Activated effector memory CD4-positive, alpha-beta T cell treated with anti-CD3 and anti-CD28 coated beads, Interleukin-2, amount 50 U/mL, for 16 hours (primary cell): ENCODE measurements at places on chromosomes 4 and X.

DNA sequence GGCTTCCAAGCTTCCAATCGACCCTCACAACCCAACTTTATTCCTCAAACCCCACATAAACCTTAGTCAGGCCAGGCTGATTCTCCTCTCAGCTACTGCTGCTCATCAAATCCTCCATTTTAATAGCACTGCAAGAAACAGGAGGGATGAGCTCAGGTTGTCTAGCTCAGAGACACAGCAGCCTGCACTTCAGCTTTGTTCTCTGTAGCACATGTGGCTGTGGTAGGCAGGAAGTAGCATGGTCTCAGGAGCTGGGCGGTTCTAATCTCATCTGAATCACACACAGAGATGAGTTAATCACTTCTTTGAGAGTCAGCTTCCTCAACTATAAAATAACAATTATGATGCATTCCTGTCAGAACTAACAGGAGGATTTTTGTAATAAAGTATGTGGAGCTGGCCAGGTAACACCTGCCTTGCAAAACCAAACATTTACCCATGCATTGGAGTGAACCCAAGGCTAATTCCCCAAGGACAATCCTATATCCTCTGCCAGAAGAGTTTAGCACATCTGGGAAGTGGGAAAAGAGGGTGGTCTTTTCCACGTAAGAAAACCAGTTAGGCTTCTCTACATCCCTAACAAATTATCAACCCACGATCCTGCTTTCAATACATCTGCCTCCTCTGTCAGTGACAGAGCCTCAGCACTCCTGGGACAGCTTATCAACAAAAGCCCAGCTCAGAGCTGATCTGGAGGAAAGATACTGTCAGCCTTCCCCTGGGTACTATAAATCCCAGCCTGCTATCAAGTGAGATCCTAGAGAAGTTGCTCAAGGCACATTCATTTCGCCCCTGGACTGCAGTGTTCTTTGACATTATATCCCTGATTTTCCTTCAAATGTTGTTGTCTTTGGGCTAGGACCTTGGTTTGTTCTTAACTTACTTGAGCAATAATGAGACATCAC lies 32.8 kb downstream of the ELOVL6 start:
- DNase-seq: peak; percentile 78

GRCh38 chr4:151955721-151956380 lies 195.0 kb upstream of the GATB start:
- no peak for DNase-seq

GRCh38 chr4:26317766-26318165 lies 3.0 kb upstream of the RBPJ start:
- DNase-seq: no peak

DNA sequence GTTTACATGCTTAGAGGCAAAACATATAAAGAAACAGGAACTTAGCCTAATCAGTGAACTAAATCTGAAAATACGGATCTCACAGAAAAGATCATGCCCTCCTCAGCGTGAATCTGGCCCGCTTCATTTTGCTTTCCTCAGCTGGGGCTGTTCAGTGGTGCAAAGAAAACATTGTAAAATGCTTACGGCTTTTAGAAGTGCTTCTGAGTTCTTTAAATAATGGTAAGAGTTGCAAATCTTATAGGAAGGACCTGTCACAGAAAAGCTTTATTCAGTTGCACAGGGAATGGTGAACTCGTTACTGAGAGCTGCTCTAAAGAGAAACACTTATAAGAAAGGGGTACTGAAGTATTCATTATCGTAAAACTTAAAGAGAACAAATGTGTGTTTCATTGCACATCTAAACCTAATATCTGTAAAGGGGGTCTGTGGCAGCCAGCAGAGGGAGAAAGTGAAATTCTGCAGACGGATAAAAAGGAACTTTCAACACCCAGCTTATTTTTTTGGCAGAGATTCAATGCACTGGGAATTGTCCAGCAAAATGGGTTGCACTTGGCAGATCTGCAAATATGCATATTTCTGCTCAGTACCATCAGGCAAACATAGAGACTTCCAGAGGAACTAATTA lies 139.2 kb upstream of the ANK2 start:
- no peak for DNase-seq

GRCh38 chrX:81195712-81196111 lies 6.0 kb downstream of the HMGN5 start:
- peak; percentile 81 for DNase-seq

DNA sequence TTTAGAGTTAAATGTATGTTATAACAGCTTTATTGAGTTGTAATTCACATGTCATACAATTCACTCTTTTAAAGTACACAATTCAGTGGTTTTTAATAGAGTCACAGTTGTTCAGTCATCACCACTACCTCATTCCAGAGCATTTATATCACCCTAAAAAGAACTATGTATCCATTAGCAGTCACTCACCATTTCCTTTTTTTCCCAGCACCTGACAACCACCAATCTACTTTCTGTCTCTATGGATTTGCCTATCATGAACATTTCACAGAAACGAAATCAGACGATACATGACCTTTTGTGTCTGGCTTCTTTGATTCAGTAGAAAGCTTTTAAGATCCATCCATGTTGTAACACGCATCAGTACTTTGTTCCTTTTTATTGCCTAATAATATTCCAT lies 52.9 kb upstream of the FRAS1 start:
- no peak for DNase-seq

DNA sequence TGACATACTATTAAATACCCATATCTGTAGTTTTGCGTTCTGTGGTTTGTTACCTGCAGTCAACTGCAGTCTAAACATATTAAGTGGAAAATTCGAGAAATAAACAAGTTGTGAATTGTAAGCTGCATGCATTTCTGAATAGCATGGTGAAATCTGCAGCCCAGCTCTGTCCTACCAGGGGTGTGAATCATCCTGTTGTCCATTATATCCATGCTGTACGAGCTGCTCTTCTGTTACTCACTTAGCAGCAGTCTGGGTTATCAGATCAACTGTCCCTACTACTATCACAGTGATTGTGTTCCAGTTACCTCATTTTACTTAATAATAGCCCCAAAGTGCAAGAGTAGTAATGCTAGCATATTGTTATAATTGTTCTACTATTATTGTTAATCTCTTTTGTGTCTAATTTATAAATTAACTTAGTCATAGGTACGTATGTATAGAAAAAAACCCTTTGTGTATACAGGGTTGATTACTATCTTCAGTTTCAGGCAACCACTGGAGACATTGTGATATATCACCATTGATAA lies 173.7 kb upstream of the FAT4 start:
- no peak for DNase-seq

DNA sequence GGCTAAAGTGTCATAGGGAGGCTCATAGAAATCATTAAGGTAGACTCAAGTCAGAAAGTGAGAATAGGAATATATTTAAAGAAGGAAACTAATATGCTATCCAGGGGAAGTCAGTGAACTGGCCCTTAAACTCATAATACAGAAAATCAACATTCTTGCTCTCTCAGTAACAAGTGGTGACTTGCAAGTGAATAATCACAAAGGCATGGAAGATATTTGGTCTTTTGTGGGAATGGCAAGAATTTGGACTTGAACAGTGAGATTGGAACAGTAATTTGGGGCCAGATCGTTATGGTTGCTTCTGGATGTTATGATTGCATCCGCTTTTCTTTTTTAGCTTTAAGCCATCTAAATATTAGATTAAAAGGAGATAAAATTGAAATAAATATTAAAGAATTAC lies 103.8 kb downstream of the TBC1D19 start:
- DNase-seq: no peak

DNA sequence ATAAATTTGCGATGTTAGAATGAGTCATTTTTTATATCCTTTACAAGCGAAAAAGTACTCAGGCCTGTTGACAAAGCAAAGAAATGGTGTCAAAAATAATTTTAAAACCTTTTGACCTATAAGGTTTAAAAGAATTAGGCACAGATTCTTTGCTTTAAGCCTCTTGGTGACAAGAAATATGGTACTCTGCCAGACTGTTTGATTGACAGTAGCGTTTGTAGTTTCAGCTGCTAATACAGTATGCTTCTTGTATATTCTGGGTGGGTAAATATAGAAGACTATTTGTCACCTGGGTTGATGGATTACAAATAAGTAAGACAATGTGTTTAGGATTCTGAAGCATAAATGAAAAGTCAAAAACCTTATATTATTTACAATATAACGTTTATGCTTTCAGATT lies 193.1 kb upstream of the PITX2 start:
- no peak for DNase-seq

- DNase-seq: no peak
Measured at GRCh38 chr4:62133101-62133897, 933.2 kb downstream of the ADGRL3 start.

DNA sequence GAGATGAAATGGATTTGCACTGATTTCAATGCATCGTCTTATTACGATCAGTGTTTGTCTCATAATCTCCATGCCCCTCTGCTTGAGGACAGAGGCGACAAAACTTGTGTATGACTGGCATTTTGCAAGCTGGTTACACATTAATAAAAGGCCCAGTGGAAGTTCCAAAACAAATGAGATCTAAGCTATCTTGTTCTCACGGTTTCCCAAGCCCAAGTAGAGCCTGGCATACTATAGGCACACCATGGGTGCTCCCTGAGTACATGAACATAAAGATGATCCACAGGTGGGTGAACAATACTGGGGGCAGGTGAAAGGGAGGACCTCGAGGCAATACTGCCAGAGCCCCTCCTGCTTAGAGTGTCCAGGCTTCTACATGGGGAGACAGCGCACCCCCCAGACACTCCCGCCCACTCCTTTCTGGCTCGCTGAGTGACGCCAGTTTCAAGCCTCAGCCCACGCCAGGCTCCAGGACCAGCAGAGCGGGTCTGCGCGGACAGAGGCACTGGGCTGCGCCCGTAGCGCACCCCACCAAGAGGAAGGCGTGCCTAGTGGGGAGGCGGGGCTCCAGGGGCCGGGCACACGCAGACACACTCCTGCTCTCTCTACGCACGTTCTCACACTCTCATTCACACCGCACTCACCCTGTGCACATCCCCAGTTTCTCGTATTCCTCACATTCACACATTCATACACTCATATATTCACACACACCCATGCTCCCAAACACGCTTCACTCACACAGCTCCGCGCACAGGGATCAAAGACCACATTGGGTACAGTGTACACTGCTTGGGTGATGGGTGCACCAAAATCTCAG lies 8.9 kb upstream of the GSX2 start:
- peak; percentile 67 for DNase-seq

GRCh38 chr4:57424232-57424897 lies 314.2 kb upstream of the IGFBP7 start:
- no peak for DNase-seq

DNA sequence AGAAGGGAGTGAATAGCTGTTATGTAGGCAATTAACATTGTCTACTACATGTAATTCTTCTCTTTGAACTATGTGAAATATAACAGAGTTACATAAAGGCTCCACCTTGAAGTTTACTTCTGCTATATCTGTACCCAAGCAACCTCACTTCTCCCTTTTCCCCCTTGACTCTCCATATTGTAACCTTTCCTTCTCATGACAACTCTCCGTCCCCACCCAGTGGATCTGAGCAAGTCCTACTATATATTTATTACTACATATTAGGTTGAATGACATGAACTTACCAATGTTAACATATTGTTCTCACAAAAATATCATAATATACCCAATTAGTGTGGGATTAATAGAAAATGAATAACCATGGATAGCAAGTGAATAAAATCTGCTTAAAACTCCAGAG lies 93.2 kb upstream of the ATP8A1 start:
- no peak for DNase-seq

DNA sequence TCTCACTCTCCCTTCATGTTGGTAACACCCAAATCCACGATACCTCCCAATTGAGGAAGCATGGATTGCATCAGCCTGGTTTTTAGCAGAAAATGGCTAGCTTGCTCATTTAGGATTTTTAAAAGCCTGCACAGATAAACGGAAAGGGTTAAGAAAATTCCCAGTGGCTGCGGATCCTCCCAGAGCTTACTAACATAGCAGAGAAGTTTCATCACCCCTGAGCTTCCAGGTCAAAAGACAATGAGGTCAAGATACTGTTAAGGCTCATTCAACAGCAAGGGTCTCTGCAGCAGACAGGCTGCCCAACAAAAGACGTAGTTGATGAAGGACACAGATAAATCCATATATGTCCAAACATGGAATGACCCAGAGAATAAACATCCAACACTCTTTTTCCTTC lies 220.2 kb downstream of the ASMT start:
- no peak for DNase-seq

GRCh38 chr4:4752576-4753401 lies 106.7 kb upstream of the MSX1 start:
- DNase-seq: no peak

DNA sequence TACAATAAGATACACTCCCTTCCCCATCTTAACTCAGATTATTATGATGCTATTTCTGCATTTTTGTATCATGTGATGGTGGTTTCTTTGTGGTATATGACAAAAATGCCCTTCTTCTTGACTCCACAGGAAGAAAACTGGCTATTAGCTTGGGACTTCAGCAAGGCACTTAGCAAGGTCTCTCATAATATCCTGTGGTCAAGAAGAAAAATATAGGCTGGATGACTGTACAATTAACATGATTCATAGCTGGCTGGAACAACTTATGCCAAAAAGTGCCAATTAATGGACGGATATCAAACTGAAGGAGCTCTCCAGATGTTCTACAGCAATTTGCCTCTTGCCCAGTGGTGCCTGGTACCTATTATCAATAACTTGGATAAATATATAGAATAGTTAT lies 2.3 kb upstream of the MID1IP1 start:
- no peak for DNase-seq

GRCh38 chr4:185112104-185112503 lies 31.0 kb upstream of the SLC25A4 start:
- DNase-seq: no peak

GRCh38 chr4:139554642-139554892 lies 1.5 kb downstream of the SETD7 start:
- DNase-seq: no peak

- DNase-seq: no peak
Measured at GRCh38 chrX:123157586-123157985, 26.5 kb upstream of the GRIA3 start.

- no peak for DNase-seq
Measured at GRCh38 chr4:38455092-38455862, 208.7 kb upstream of the KLF3 start.

GRCh38 chr4:148834804-148835631 lies 392.8 kb upstream of the NR3C2 start:
- no peak for DNase-seq

GRCh38 chr4:172243551-172243950 lies 430.3 kb downstream of the GALNTL6 start:
- no peak for DNase-seq

DNA sequence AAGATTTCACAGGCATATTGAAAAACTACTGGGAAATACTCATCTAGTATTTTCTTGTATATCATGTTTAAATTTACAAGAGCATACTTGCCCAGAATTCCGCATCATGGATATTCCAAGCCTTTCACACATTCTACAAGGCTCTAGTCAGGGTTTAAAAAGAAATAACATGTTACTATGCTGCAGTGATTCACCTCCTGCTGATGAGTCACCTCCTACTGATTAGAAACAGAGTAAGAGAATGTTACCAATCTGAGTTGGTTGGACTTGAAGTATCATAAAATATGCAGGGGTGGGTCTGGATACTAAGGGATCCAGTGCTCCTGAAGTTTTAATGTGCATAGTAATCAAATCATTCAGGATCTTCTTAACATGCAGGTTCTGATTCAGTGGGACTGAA lies 192.0 kb upstream of the ANK2 start:
- DNase-seq: no peak

GRCh38 chr4:151532001-151532708 lies 123.2 kb downstream of the FHIP1A start:
- no peak for DNase-seq
